GM12891 (cell line): ENCODE measurements at places on chromosomes 1 and 21.
A peak's percentile ranks its signal among the peaks of the same experiment; 100 is the strongest.

DNA sequence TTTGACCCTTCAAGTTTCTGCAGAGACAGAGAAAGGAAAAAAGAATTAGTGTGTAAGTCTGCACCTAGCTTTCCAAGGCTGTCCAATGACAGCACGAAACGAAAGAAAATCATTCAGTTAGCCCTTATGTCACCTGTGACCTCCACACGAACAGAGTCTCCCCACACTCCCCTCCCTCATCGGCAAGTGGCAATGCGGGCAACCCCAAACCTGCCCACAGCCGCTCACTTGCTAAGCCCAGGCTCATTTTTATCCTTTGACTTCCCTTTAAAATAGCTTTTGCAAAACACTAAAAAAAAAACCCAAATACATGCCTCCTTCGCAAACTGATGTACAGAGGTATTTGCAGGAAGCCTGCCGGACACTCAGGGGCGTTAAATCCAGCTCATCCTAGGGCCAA lies 10.3 kb downstream of the RCC2 start:
- DNase-seq = no peak

- DNase-seq = no peak
These were observed 21.0 kb upstream of the PIK3CD start for GRCh38 chr1:9630331-9631111.

DNA sequence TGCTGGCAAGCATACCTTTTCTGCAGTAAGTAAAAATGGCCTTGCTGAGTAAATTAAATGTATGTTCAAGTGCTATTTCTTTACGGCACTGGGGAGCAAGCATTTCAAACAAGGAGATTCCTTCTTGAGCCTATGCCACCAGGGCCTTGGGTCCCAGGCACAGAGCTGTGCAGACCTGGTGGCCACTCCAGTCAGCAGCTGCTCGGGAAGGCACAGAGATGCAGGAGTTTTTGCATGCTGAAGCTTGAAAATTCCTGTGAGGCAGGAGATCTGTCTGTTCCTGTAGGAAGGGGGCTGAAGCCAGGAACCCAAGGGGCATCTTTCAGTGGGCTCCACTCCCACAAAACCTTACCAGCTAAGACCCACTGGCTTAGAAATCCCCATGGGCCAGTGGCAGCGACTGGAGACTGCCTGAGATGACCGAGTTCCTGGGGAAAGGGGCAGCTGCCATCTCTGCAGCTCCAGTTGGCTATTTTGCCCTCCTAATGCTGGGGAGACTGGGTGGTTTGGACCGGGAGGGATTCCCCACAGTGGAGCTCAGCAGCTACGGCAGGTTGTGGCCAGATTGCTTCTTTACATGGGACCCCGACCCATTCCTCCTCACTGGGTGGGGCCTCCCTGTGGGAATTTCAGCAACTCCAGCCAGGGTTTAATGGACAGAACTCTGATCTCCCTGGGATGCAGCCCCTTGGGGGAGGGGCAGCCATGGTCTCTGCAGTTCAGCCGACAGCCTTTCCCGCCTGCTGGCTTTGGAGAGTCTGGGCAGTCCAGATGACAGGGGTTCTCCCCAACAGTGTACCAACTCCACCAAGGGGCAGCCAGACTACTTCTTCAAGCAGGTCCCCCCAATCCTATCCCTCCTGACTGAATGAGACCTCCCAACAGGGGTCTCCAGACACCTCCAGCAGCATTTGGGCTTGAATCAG lies 8.4 kb upstream of the PGBD2 start:
- no peak for DNase-seq

- DNase-seq = no peak
These were observed 15.4 kb downstream of the RIMS3 start for GRCh38 chr1:40650075-40650474.

DNA sequence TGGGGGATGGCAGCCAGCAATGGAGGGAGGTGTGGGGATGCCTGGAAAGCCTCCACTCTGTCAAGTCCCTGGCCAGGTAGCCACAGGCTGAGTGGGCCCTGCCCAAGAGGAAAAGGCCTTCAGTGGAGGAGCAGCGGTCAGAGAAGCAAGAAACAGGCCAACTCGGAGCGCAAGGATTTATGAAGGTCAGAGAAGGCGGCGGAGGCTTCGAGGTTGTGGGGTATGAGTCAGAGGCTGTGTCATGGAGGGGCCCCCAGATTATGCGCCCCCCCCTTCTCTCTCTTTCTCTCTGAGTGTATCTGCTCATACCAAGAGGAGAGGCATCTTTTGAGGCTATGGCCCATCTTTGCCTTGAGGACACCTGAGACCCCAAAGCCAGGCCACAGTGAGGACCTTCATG lies 99.5 kb downstream of the CASZ1 start:
- DNase-seq = no peak

GRCh38 chr21:16421007-16421406 lies 691.2 kb downstream of the USP25 start:
- DNase-seq = no peak

DNA sequence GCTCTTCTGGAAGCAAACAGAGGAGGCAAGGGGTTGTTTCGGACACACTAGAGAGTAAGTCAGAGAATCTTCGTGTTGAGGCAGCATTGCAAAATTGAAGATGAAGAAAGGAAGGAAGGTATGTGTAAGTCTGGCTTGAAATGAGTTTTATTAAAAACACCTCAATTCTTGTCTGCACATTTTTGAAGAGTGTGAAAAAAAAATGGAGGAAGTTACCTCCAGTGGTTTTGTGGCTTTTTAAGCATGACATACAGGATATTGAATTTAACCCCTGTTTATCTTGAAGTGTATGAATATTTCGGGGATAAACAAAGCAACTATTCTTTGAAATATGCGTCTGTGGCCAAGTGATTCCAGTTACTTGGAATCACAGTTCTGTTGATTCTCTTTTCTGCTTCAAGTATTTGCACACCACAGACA lies 203.2 kb upstream of the SGIP1 start:
- DNase-seq = no peak

- DNase-seq = no peak
These were observed 1.2 kb upstream of the KCNE1 start for GRCh38 chr21:34513129-34513675.

DNA sequence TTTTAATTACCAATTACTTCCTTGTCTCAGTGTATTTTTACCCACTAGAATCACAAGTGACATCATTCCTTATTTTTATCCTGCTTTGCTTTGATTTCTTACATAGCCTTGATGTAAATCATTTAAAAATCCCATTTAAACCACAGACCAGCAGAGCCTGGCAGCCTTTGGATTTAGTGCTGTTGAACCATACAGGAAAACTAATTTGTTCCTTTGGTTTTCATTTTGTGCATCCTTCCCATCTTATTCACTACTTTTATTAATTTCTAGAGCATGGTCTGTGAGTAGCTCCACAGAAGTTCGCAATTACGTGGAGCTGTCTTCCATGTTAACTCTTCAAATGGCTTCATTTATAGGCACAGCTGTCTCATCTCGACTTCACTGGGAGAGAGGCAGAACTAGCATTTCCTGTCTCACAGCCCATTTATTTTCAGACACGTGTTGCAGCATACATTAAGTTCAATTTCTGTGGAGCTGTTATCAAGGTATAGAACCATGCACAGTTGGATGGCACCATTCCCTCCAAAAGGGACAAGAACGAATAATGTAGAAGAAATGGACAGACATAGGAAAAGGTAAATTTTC lies 235.3 kb downstream of the MRPL39 start:
- DNase-seq = no peak

- DNase-seq = no peak
These were observed 719.5 kb upstream of the TMPRSS15 start for GRCh38 chr21:19123053-19123452.

GRCh38 chr1:66143651-66144050 lies 351.0 kb downstream of the PDE4B start:
- DNase-seq = no peak

- DNase-seq = no peak
These were observed 21.1 kb downstream of the PLA2G4A start for GRCh38 chr1:186849826-186850225.

DNA sequence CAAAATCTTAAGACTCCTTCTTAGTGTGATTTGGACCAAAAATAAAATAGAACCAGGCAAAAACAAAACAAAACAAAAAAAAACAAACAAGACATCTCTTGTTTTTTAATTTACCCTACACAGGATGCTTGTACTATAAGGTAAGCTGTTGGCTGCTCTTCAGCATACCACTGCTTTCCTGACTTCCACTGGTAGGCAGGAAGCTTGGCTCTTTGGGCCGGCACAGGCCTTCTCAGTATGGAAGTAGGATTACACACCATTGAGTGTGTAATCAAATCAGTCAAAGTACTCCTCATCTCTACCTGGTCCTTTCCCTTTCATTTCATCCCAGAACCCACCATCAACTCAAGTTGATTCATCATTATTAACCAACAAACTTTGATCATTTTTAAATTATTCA lies 61.9 kb upstream of the RGS1 start:
- no peak for DNase-seq

DNA sequence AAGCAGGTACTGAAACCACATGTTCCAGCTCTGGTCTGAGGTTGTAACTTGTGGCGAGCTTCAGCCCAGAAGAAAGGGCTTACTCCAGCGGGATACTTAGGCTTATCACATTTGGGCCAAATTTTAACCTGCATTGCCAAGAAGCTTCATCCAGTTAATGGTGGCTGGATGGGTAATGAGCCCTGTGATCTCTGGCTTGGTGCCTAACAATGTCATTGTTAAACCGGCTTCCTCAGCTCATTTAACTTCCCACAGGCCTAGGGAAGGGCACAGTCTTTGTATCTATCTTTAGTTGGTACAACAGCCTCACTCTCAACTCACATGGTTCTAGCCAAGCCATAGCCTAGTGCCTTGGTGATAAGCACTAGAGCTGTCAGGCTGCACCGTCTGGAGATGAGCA lies 43.6 kb upstream of the CCDC190 start:
- no peak for DNase-seq

DNA sequence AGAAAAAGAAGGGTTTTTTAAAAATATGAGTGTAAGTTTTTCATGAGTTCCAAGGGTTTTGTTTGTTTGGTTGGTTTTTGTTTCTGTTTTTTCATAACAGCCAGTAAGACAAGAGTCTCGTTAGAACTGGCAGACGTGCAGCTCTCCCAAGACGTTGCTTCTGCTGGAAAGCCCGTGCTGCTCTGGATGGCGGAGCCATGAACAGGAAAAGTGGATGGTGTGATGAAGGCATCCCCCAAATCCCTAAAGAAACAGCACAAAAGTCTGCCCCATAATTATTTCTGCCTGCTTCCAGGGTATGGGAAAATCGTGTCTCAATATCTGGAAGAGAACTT lies 157.9 kb upstream of the BACE2 start:
- DNase-seq = no peak

- no peak for DNase-seq
These were observed 23.2 kb downstream of the GON4L start for GRCh38 chr1:155833665-155834295.

GRCh38 chr21:39388811-39389155 lies 39.9 kb upstream of the HMGN1 start:
- no peak for DNase-seq

DNA sequence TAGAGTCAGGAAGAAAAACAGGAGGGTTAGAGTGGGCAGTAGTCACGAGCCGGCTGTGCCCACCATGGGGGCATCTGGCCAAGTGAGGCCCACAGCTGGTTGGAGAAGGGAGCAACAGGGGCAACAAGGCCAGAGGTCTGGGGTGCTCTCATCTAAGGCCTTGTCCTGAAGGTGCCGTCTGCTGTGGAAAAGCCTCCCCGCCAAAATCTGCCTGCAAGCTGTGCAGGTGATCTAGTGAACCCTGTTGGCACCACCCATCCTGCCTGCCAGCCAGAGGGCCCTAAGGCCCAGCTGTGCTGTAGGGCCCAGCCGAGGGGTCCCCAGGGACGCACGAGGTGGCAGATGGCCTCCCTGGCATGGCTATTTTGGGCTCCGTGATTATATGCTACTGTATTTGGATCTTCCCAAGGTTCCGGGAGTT lies 51.3 kb downstream of the LGR6 start:
- no peak for DNase-seq

DNA sequence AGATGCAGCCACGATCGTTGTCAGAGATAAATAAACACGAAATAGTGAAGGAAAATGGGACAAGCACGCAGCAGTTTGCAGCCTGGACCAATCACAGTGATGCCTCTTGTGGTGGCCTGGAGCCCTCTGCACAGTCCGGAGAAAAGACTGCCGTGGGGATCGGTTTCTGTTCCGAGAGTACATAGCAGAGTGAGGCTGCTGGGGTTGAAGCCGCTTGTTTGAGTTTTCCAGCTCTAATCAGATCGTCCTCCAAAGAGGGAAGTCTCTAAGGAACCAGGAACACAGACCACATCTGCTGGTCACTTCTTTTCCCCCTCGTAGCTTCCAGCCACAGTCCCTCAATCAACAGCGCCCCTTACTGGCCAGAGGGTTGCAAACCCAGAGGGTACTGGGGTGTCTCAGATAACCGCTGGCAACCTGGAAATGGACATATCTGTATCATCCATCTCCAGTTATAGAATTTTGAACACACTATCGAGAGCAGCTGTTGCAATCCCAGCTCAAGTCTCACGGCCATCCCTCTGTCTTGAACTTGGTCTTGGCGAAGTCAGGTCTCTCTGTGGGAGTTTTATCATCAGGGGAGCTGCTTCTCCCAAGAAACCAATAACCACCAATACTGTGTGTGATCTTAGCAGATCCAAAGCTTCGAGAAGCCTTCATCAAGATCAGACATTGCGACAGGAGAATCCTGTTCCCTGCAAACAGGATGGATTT lies 57.4 kb downstream of the OLIG1 start:
- peak; percentile 49 for DNase-seq

DNA sequence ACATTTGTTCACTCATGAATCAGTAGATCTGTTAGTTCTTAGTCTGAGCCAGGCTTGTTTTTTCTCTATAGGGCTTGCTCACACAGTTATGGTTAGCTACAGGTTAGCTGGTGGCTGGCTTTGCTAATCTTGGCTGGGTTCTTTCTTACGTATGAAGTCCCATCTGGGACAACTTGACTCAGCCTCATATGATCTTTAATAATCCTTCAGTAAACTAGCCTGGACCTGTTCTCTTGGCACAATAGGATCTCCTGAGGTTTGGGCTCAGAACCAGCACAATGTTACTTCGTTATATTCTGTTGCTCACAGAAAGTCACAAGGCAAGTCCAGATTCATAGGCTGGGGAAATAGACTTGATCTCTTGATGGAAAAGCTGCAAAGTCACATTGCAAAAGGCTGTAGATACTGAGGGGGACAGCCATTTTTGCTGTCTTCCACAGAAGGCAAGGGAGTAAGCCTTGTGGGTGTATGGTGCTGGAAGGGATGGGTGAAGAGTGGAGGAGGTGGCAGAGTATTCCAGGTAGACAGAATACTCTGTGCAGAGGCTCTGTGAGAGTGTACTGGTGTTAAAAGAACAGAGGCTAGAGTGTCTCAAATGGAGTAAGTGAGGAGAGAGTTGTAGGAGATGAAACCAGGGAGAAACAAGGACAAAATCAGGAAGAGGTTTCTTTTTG lies 24.4 kb downstream of the EFCAB7 start:
- DNase-seq = no peak

- no peak for DNase-seq
These were observed 1.3 kb downstream of the TMEM35B start for GRCh38 chr1:34983700-34984355.

- no peak for DNase-seq
These were observed 35.7 kb upstream of the PLA2G4A start for GRCh38 chr1:186792870-186793581.
